ENCODE measurements at places on chromosomes 16 and 17.

GRCh38 chr16:89446975-89447293 is 43.4 kb downstream of the ANKRD11 start:
- DNase-seq = no peak
- H3K4me1 ChIP-seq = peaks cover 45% of the 10 kb centered on the region
- H3K36me3 ChIP-seq = peaks cover 2% of the 10 kb centered on the region
- no peaks in the 10 kb centered on the region for H3K27me3 ChIP-seq

- H3K36me3 ChIP-seq = peaks cover 1% of the 10 kb centered on the region
- peaks cover 29% of the 10 kb centered on the region for H3K4me1 ChIP-seq
- no peak overlapping the region for H3K27ac ChIP-seq
- peak overlapping the region; percentile 93 for H3K4me3 ChIP-seq
- H3K27me3 ChIP-seq = no peaks in the 10 kb centered on the region
- peak; percentile 64 for DNase-seq
Observed at GRCh38 chr16:88940862-88941817, 35.9 kb downstream of the CBFA2T3 start.

DNA sequence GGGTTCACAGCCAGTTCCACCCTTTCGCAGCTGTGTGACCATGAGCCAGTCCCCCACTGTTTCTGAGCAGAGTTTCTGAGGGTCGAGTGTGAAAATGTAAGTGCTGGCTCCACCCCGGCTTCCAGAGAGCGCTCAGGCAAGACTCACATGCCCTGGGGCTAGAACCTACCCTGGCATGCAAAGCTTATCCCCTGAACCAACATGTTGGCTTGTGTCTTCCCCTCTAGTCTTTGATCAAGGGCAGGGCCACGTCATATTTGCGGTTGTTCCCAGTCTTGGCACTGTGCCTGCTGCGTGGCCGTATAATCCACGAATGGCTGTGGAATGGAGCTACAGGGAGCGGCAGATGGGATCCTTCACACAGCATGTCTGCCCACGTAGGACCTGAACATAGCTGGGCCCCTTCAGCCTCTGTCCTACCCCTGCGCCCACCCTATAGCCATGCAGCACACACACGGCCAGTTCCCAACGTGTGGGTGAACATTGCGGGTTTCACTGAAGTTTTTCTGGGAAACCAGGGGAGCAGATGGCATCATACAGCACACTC is 84.8 kb downstream of the MRM1 start:
- no peak overlapping the region for H3K4me3 ChIP-seq
- no peak overlapping the region for H3K27ac ChIP-seq
- H3K36me3 ChIP-seq = no peaks in the 10 kb centered on the region
- peaks cover 16% of the 10 kb centered on the region for H3K27me3 ChIP-seq

DNA sequence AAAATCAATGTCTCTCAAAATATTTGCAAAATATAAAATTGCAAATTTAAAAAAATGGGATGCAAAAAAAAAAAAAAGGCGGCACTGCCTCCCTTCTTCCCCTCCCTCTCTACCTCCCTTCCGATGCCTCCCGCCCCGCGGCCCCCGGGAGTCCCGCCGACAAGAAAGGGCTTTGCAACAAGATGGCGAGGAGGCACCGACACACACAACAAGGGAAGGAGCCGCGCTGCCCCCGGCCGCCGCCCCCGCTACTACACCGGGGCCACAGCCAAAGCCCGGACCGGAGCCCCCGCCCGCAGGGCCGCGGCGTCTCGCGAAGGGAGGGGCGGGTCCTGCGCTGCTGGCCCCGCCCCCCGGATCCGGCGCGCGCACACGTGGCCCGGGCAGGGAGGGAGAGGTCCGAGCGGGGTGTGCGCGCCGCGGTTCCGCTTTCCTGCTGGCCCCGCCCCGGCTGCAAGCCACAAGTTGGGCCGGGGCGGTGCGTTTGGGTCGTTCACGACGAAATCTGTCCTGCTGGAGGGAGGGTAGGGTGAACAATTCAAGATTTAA is at the start of gene MNT:
Gene MNT (minus strand): TSS at position 184 of the 549 bp plus-strand sequence. CDS start 348 bp downstream, outside the sequence.
- H3K27me3 ChIP-seq = no peaks in the 10 kb centered on the region
- H3K36me3 ChIP-seq = peaks cover 3% of the 10 kb centered on the region
- peaks cover 35% of the 10 kb centered on the region for H3K4me1 ChIP-seq
- peak within 1 kb of the TSS; percentile 99 for H3K27ac ChIP-seq
- DNase-seq = peak; percentile 92
- peak within 1 kb of the TSS; percentile 94 for H3K4me3 ChIP-seq

DNA sequence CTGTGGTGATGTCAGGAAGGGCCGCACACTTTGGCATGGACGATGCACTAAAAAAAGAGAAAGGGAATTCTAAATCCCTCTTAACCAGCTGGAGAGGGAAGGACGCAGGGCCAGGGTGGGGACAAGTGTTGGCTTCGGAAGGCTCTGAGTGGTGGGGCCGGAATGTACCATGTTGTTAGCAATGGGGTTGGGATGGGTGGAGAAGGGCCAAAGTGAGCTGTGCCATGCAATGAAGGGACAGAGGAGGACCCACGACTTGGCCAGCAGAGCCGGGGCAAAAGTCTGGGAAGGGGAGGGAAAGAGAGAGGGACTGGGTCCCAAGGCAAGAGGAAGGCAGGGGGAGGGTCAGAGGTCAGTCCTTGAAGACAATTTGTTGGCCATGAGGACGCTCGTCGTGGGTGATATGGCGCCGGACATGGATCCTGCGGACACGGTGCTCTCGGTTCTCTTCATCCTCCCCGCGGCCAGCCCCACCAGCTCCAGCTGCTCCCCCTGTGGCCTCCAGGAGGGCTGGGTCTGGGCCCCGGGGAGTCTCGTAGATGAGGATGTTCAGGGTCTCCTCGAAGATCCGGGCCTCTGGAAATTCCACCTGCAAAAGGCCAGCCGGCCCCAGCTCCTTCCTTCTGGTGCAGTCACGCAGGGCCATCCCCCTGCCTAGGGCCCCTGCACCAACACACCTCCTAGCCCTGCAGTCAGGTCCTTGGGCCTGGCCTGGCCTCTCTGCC is 6.4 kb downstream of the ASPHD1 start:
- no peak for DNase-seq
- H3K36me3 ChIP-seq = peaks cover 10% of the 10 kb centered on the region
- H3K27ac ChIP-seq = no peak overlapping the region
- H3K4me3 ChIP-seq = no peak overlapping the region
- peaks cover 2% of the 10 kb centered on the region for H3K27me3 ChIP-seq

- peaks cover 2% of the 10 kb centered on the region for H3K4me1 ChIP-seq
- no peak overlapping the region for H3K4me3 ChIP-seq
- peaks cover 13% of the 10 kb centered on the region for H3K27me3 ChIP-seq
- H3K27ac ChIP-seq = peak overlapping the region; percentile 47
- no peak for DNase-seq
Observed at GRCh38 chr17:81394377-81394920, 808 bp upstream of the BAHCC1 start.

DNA sequence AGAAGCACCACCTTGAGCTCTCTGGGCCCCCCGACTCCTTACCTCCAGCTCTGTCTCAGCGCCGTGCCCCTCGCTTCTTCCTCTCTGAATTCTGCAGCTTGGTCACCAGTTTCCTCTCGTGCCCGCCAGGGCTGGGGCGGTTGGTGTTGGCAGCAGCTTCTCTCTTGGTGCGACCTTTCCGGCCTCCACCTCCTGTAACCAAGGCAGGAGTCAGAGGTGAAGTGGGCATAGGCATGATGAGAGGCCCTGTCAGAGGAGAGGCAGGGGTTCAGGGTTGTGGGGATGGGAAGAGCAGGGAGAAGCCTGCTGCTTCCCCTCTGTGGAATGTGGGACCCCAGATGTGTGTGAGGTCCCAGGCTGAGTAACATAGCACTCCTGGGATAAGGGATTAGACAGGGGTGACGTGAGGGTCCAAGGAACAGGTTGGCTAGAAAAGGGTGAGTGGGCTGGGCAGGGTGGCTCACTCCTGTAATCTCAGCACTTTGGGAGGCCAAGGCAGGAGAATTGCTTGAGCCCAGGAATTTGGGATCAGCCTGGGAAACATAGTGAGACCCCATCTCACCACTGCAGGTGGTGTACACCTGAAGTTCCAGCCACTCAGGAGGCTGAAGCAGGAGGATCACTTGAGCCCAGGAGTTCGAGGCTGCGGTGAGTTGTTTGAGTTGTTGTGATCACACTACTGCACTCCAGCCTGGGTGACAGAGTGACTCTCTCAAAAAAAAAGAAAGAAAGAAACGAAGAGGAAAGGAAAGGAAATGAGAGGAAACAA is 626 bp downstream of the NUPR1 start:
- H3K36me3 ChIP-seq = peaks cover 4% of the 10 kb centered on the region
- H3K27ac ChIP-seq = no peak overlapping the region
- peaks cover 18% of the 10 kb centered on the region for H3K27me3 ChIP-seq
- H3K4me3 ChIP-seq = no peak overlapping the region

DNA sequence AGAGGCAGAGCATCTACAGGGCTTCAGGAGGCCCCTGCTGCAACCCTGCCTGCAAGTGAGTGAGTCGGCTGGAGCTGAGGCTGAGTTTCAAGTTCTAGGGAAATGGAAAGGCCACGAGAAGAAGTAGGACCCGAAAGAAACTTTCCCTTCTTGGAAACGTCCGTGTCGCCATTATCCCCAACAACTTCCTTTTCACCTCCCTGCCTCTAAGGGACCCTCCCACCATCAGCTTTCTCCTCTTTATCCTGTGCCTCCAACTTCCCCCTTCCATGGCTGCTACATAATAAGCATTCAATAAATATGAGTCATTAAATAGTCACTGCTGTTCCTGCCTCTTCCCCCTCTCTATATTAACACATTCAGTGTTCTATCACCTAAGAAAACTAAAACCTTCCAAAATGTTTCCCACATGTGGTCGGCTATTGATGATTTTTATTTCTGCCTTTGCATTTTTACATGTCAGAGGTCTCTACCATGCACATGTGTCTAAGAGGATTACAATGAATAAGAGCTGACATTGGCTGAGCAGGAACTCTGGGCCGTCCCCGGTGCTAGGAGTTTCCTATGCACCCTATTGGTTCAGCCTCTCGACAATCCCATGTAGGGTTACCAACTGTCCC is 115.9 kb upstream of the TNRC6C start:
- H3K27ac ChIP-seq = no peak overlapping the region
- peaks cover 30% of the 10 kb centered on the region for H3K4me1 ChIP-seq
- H3K4me3 ChIP-seq = no peak overlapping the region
- H3K27me3 ChIP-seq = peaks cover 34% of the 10 kb centered on the region

- no peaks in the 10 kb centered on the region for H3K27me3 ChIP-seq
- no peaks in the 10 kb centered on the region for H3K36me3 ChIP-seq
- DNase-seq = no peak
Observed at GRCh38 chr17:50161911-50162288, 3.9 kb upstream of the SGCA start.

DNA sequence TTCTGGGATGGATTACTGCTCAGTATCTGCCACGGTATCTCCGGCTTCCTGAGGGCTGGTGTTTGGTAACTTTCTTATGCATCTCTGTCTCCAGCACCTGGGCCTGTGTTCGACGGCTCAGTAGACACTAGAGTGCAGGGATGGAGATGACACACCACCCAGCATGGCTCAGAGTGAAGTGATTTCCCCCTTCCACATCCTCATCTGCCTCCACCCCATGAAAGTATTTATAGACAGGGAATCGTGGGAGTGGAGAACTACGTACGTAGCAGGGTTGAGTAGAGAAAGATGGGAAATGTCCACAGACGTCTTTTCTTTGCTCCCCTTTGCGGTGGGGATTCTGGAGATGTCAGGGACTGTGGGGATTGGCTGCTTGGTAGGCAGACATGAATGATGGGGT is 11.8 kb upstream of the SLC25A19 start:
- no peaks in the 10 kb centered on the region for H3K27me3 ChIP-seq
- no peaks in the 10 kb centered on the region for H3K36me3 ChIP-seq
- no peak overlapping the region for H3K4me3 ChIP-seq
- peaks cover 9% of the 10 kb centered on the region for H3K4me1 ChIP-seq

- H3K4me3 ChIP-seq = no peak overlapping the region
- peaks cover 20% of the 10 kb centered on the region for H3K36me3 ChIP-seq
- DNase-seq = no peak
- H3K27ac ChIP-seq = no peak overlapping the region
Observed at GRCh38 chr16:14486520-14487303, 143.3 kb downstream of the PARN start.

- H3K36me3 ChIP-seq = peaks cover 3% of the 10 kb centered on the region
- H3K4me1 ChIP-seq = peaks cover 21% of the 10 kb centered on the region
- H3K4me3 ChIP-seq = peak overlapping the region; percentile 83
- peak; percentile 25 for DNase-seq
- peak overlapping the region; percentile 90 for H3K27ac ChIP-seq
Observed at GRCh38 chr17:4365628-4366326, 698 bp downstream of the UBE2G1 start.

DNA sequence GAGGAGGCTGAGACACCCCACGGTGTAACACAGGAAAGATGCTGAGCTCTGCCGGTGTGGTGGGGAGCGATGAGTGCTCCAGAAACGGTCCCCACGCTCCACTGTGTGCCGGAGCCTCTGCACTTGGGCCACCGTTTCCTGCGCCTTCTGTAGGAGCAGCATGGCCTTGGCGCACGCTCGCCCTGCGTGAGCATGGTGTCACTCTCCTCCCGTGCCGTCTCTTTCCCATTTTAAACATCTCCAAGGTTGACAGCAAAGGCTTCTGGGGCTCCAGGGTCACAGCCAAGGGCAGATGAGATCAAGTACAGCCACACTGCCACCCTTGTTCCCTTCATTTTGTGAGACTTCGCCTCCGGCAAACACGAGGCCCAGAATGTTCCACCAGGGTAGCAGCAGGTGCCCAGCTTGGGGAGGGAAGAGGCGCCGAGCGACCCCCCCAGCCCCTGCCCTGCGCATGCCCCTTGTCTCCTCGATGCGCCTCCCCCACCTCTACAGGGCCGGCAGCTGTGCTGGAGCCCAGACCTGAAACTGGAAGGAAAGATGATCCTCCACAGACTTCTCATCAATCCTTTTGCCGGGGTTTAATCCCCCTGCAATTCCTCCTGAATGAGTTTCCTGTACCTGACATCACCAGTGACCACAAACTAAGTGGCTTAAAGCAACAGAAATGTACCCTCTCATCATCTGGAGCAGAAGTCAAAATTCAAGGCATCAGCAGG is 19.9 kb upstream of the OSGIN1 start:
- H3K4me1 ChIP-seq = no peaks in the 10 kb centered on the region
- H3K4me3 ChIP-seq = no peak overlapping the region
- DNase-seq = no peak
- H3K27ac ChIP-seq = no peak overlapping the region

GRCh38 chr16:61969077-61969382 is 67.2 kb downstream of the CDH8 start:
- H3K4me1 ChIP-seq = no peaks in the 10 kb centered on the region
- H3K4me3 ChIP-seq = no peak overlapping the region
- DNase-seq = no peak
- H3K27me3 ChIP-seq = no peaks in the 10 kb centered on the region
- H3K27ac ChIP-seq = no peak overlapping the region

- peaks cover 23% of the 10 kb centered on the region for H3K4me1 ChIP-seq
- no peaks in the 10 kb centered on the region for H3K36me3 ChIP-seq
- peak overlapping the region; percentile 8 for H3K4me3 ChIP-seq
- peaks cover 18% of the 10 kb centered on the region for H3K27me3 ChIP-seq
- DNase-seq = no peak
- no peak overlapping the region for H3K27ac ChIP-seq
Observed at GRCh38 chr16:2962334-2963073, 1.6 kb upstream of the KREMEN2 start.

All from memory B cell (primary cell).